ENCODE measurements at places on chromosomes 6 and 20. TPM values are rescaled to one million over a fixed set of nuclear protein-coding genes. Genes with fewer than 3 reads are reported as not detected.

Gene LAMA5
- total RNA-seq, result 700 TPM

Gene CGAS
- 25.5 TPM for total RNA-seq

Gene CFAP206
- 2.9 TPM for total RNA-seq

Gene LPIN3
- 15.4 TPM for total RNA-seq

Gene TENT5A
- 2.0 TPM for total RNA-seq

Gene PCMT1
- total RNA-seq, result 50.5 TPM

Gene ARMC2
- total RNA-seq, result 7.9 TPM

Gene KCNG1
- 0.55 TPM for total RNA-seq

Gene RNF39
- 7.5 TPM for total RNA-seq

Gene ZC2HC1B
- not detected for total RNA-seq

Gene KIF25
- not detected for total RNA-seq

- no peak for DNase-seq
Observed at GRCh38 chr6:158330016-158330415, 17.8 kb downstream of the TULP4 start.

DNA sequence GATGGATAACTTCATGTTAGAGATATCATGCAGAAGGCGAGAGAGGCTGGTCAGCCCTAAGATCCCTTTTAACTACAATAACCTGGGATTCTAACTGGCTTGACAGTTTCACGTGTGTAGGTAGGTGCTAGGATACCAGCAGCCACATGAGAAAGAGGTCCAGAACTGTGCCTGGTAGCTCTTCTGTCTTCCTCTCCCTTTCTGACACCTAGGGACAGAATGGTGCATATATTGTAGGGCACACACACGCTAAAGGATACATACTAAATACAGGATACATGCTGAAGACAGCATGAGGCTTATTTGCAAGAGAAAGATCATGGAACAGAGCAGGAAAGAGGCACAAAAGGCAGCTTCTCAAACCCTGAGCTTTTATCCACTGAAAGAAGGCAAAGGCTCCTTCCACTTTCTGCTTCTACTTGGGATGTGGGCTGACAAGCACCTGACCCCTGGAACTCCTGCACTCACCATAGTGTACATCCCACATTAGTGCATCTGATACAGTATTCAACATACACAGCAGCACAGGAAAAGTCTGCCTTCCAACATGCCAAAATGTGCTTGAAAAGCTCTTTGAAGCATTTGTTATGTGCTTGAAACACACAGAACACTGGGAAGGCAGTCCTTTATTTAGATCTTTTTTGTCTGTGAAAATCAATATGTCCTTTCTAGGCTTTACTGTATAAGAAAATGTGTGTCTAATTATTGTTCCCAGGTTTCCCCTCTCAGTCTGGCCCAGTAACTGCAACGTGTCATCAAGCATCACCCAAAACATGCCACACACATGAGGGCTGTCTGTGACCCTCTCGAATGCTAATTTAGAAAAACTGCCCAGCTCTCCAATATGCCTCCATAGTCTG is 3.2 kb downstream of the SLC22A23 start:
- DNase-seq, result no peak

DNA sequence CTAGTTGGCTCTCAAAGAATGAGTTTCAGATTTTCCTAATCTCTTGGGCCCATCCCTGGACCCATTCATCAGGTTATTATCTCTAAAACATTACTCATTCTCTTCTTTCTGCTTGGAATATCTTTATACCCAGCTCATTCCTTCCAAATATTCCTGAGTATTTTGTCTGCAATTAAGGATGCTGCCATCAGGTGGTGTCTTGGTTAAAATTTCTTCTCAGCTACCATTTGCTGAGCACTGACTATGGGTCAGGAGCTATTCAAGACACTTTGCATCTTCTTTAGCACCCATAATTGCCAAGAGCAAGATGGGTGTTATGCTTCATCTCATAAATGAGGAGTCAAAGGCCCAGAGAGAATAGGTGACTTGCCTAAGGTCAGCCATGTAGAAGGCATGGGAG is 8.4 kb downstream of the SUN5 start:
- no peak for DNase-seq

DNA sequence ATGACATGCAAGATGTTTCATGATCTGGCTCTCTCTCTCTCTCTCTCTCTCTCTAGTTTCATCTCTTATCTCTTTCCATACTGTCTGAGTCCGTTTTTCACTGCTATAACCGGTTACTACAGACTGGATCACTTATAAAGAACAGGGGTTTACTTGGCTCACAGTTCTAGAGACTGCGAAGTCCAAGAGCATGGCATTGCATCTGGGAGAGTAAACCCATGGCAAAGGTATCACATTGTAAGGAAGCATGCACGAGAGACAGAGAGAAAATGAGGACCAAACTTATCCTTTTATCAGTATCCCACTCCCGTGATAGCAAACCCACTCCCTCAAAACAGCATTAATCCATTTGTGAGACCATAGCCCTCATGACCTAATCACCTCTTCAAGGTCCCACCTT is 7.2 kb upstream of the AGPAT4 start:
- no peak for DNase-seq

GRCh38 chr6:52300489-52300931 is 16.0 kb upstream of the MCM3 start:
- no peak for DNase-seq

- DNase-seq, result no peak
Observed at GRCh38 chr6:90082847-90083246, 188.6 kb downstream of the GJA10 start.

DNA sequence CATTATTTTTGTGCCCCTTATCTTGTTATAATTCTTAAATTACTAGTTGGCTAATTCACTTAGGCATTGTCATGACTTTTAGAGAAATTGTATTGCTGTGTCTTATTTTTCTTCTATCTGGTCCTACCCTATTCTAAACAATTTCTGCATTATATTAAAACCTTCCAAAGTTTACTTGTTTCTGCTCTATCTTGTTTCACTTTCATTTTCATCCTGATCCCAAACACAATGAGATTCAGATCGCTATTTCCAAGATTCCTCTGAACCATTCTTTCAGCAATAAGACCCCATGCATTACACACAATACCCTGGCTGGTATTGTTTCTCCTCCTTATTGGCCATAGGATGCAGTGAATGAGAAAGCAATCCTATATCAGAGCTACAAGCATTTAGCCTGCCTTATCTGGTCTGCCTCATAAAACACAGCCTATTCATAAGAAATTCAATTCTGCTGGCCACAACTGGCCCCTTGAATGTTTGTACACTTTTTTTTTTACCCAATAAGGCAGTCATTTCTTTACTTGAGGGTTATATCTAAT is 69.9 kb upstream of the POU3F2 start:
- no peak for DNase-seq

DNA sequence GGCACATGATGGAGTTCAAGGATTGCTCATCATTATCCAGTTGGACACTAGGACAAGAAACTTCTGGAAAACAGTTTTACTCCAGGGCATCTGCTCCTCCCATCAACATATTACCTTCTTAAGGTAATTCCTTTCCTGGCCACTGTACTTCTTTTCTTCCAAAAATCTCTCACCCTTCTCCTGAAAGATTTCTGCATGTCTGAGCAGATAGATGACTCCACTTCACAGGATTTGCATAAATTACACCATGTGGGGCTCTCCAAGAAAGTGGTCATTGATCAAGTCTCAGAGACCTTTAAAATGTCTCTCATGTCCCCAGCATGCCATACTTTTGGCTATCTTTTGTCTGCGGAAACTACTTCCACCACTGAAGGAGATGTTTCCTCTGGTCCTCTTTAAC is 103.2 kb upstream of the TNFAIP3 start:
- DNase-seq, result no peak

- no peak for DNase-seq
Observed at GRCh38 chr6:107416145-107416544, 43.2 kb downstream of the PDSS2 start.

GRCh38 chr6:169142538-169142844 is 111.2 kb downstream of the THBS2 start:
- DNase-seq, result no peak

- DNase-seq, result no peak
Observed at GRCh38 chr6:147389463-147389862, 119.0 kb upstream of the SAMD5 start.

DNA sequence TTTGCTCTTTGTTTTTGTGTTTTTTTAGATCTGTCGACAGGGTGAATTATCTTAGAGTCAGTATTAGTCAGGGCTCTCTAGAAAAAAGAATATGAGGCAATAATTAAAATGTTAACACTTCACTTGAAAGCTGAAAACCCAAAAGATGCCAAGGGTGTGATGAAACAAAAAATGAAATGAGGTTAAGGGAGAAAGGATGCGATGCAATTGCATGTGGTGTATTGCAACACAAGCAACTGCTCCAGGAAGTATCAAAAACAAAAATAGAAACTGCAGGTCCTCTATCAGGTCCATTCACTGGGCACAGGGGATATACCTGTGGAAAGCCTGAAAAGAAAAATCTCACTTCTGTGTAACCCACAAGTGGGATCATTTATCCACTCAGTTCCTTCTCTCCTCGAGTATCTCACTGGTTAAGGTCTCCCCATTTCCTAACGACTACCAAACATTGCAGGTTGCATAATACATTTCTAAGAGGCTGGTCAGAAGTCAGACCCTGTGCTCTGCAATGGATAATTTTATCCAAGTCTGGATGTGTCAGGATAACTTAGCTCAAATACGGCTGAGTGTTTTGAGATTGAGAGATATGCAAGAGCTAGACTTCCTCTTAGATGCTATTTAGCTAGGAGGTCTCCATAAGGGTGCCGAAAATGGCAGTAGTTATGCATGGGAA is 257.7 kb upstream of the GJE1 start:
- DNase-seq, result no peak

- no peak for DNase-seq
Observed at GRCh38 chr6:16420715-16421461, 182.5 kb downstream of the GMPR start.

DNA sequence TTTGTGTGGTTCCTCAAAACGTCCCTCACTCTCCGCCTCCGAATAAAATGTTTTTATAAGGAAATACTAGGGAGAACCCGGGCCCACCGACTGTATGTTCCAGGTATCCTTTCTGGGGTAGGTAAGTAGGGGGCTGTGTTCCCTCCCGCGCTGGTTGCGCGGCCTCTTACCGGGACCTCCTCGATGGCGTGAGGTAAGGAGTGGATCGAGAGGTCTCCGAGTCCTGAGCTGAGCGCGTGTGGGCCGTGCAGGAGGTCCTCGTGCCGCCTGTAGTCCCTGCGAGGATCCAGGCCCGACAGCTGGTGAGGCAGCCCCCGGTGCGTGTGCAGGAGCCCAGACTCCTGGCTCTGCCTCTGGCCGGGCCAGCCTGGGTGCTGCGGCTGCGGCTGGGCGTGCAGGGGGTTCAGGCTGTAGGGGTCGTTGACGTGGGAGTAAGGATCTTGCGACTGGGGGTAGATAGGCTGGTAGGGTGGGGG is 5.1 kb downstream of the TFAP2A start:
- DNase-seq, result no peak

DNA sequence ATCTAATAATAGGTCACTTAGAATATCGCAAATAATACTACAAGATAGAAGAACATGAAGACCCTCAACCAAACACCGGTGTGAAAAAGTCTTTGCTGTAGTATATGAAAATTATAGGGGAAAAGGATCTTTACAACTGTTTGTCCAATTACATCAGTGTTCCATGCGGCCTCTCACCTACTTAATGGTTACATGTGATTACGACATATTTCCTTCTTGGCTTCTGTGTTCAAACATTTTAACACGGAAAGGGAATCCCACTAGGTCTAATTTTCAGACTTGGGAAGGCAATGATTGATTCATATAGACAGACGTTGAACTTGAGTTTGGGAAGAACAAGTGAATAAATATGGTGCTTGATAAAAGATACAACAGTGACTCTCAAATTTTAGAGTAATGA is 273.4 kb downstream of the KIF16B start:
- DNase-seq, result no peak

DNA sequence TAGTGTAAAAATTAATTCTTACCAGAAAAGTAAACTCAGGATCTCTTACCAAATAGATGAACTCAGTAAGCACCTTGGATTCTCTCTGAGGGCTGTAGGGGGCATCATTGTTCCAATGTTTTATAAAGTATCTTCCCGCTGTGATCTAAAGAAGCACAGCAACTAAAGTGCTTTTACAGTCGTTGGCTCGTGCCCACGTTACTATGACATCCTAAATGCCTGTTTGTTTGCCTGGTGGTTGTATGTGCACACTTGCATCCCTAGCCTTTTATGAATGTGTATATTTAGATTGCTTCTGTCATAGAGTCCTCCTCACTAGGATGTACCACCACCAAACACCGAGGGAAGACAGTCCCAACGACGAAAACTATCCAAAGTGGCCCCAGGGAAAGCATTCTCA is 34.5 kb downstream of the SLX4IP start:
- DNase-seq, result no peak

DNA sequence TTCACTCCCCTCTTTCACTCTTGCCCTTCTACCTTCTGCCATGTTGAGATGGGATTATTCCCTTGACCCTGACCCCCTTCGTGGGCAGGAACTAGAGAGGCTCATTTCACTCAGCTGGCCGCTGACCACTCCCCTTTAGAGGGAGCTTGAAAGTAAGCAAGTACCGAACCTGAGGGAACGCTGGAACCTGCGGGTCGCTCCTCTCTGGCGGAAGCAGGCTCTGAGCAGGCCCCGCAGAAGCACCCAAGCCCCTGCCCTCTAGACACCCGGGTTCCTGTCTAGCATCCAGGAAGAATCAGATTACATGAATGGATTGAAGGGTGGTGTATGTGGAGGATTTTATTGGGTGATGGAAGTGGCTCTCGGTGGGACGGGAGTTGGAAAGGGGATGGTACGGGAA is 11.9 kb upstream of the MYCT1 start:
- DNase-seq, result no peak

DNA sequence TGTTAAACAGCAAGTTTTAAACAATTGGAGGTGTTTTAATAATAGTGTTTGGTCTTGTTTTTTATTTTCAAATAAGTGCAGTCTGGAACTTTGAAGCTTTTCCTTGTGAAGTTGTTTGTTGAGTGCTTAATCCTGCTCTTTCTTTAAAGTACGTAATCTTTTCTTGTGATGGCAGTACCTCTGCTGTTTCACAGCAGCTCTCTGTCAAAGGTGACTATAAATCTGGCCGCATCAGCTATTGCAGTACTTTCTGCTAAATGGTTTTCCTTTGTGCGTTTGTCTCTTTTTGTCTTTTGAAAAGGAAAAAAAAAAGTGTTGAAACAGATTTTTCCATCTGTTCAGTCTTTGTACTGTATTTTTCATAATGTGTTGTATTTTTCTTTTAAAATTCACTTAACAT is 12.7 kb downstream of the STXBP5 start:
- no peak for DNase-seq

DNA sequence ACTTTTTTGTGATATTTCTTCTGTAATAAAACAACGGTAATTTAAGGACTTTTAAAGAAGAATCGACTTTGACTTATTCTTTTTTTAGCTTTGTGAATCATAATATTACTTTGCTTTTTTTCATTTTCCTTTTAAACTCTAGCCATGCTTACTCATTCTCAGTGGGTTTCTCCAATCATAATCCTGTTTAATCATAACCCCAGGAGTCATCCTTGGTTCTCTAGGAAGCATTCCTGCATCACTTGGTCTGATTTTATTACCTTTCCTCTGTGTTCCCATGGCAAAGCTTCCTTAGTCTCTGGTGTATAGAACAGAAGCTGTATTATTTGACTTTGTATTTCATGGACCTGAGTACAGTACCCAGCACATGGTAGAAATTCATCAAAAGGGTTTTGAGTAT is 223.5 kb downstream of the CDKAL1 start:
- no peak for DNase-seq
